Sigmoid colon (tissue), 7 donors: ENCODE measurements at places on chromosomes 7 and 10.

GRCh38 chr7:23467806-23468525, 2.3 kb downstream of the IGF2BP3 start:
- H3K27ac ChIP-seq: no peak overlapping the region
- no peaks in the 10 kb centered on the region for H3K36me3 ChIP-seq
- H3K27me3 ChIP-seq: peaks cover 76% of the 10 kb centered on the region
- H3K4me1 ChIP-seq: no peaks in the 10 kb centered on the region

DNA sequence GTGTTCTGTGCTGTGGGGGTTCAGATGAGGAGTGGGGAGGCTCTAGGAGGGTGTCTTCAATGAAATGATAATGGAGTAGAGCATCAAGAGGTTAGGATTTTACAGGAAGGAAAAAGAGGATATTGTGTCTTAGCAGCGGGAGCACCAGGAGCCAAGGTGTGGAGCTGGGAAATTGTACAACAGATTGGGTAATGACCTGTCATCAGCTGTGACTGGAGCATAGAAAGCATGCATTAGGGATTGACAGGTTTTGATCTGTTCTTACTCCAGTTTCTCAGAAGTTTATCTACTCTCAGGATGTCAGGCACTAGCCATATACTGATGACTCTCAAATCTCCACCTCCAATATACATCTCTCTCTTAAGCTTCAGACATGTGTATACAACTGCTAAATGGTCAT, 196.9 kb downstream of the ARHGAP12 start:
- H3K27me3 ChIP-seq: no peaks in the 10 kb centered on the region
- no peak overlapping the region for H3K27ac ChIP-seq
- no peak overlapping the region for H3K4me3 ChIP-seq
- no peaks in the 10 kb centered on the region for H3K36me3 ChIP-seq

DNA sequence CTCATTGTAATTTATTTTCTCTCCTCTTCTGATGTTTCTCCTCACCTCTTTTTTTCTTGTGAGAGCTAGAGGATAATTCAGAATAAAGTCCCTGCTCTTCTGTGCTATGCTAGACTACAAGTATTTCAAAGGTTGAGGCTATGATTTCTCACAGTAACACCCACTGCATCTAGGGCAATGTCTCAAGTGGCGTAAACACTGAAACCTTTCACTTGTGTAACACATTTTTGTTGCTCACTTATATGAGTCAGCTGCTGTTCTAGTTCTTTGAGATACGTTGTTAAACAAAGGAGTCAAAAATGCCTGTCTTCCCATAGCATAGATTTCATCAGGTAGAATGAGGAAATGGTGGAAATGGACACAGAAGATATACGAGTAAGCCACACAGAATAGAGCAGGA, 305.1 kb upstream of the PITRM1 start:
- H3K4me1 ChIP-seq: no peaks in the 10 kb centered on the region
- no peaks in the 10 kb centered on the region for H3K36me3 ChIP-seq
- no peaks in the 10 kb centered on the region for H3K27me3 ChIP-seq
- H3K27ac ChIP-seq: no peak overlapping the region
- DNase-seq: no peak

DNA sequence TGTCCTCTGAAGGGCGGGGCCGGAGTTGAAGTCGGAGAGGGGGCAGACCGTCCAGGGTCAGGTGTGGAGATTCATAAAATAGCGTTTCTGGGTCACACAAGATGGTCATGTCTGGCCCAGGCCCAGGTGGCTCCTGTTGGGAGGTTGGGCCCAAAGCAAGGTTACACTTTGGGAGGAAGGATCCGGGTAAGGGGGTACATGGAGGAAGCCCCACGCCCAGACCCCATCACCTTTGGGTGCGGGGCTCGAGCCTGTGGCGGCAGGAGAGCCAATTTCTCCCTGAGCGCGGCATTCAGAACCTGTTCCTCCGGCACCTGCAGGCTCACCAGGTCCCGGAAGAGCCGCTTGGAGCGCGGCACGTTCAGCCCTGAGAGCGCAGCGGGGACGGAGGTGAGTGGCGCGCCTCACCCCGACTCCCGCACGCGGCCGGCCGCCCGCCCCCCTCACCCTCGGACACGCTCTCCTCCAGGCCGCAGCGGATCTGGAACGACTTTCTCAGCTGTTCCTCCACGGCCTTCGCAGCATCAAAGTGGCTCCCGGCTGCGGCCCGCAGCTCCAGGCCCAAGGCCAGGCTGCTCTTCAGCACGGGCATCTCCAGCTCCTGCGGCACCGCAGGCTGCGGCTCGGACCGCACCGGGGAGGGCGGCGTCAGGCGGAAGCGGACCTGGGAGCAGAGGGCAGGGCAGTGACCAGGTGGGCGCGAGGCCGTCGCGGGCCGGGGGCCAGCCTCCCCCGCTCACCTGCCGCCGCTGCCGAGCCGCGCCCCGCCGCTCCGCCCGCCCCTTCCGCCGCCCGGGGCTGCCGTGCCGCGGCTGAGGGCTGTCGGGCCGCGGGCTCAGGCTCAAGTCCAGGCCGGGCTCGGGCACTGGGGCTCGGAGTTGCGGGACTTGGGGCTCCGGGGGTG, 644 bp downstream of the PPP1R35 start:
- H3K27me3 ChIP-seq: no peaks in the 10 kb centered on the region
- H3K4me3 ChIP-seq: peak overlapping the region; percentile 92
- peak; percentile 75 for DNase-seq
- H3K4me1 ChIP-seq: no peaks in the 10 kb centered on the region

DNA sequence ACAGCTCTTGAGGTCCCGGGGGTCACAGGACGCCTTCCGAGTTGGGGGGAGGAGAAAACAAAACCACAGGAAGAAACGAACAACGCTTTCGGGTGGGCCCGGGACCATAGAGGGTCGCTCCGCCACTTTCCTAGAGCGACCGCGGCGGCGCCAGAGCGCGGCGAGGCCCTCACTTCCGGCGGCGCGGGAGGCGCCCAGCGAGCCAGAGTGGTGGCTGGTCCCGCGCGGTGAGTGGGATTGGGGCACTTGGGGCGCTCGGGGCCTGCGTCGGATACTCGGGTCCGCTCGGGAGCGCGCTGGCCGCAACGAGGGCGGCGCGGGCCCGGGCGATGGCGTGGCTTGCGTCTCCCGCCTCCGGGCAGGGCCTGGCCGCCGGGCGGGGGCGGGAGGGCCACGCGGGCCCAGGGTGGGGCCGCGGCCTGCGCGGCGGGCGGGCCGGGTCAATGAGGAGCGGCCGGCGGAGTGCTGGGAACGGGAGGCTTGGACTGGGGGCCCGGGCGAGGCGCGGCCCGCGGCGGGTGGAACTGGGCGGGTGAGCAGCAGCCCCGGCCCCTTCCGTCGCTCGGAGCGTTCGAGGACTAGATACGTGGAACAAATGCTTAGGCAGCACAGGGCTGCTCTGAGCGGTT, at the start of gene ZNF22:
ZNF22 (plus strand) TSS at position 172 of the 629 bp plus-strand sequence. CDS start 2,446 bp downstream, outside the sequence.
- peaks cover 10% of the 10 kb centered on the region for H3K36me3 ChIP-seq
- no peaks in the 10 kb centered on the region for H3K27me3 ChIP-seq
- H3K4me1 ChIP-seq: peaks cover 34% of the 10 kb centered on the region
- peak; percentile 82 for DNase-seq
- H3K27ac ChIP-seq: peak within 1 kb of the TSS; percentile 92
